ENCODE measurements at places on chromosomes 3 and 15. TPM values are rescaled to one million over a fixed set of nuclear protein-coding genes. Genes with fewer than 3 reads are reported as not detected.
A peak's percentile ranks its signal among the peaks of the same experiment; 100 is the strongest.

PLAAT1 gene
- not detected for total RNA-seq

CHRNA7 gene
- 10.1 TPM for total RNA-seq

GOLGA6L10 gene
- 3.4 TPM for total RNA-seq

SERPINI1 gene
- total RNA-seq, result 13.8 TPM

SHF gene
- total RNA-seq, result 15.0 TPM

SLC12A8 gene
- total RNA-seq, result 6.1 TPM

SLC22A13 gene
- total RNA-seq, result not detected

BFSP2 gene
- not detected for total RNA-seq

CDC25A gene
- total RNA-seq, result 8.8 TPM

SI gene
- total RNA-seq, result not detected

GRCh38 chr15:48936666-48937065 lies 27.1 kb downstream of the SHC4 start:
- no peak for DNase-seq

DNA sequence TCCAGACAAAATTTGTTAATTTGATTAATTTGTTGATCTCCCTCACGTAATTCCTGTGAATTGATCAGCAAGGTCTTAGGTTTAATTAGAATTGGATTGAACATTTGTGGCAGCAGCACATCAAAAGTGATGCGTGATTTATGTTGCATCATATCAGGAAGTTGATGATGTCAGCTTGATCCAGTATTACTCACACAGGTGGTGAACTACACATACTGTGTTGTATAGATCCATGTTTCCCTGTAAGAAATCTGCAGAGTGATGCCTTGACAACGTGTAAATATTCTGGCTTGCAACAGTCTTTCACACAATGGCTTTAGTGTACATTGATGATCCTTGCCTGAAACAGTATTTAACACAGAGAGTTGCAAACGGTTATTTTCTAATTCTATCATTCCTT lies 200.4 kb downstream of the ADAMTSL3 start:
- DNase-seq, result no peak

DNA sequence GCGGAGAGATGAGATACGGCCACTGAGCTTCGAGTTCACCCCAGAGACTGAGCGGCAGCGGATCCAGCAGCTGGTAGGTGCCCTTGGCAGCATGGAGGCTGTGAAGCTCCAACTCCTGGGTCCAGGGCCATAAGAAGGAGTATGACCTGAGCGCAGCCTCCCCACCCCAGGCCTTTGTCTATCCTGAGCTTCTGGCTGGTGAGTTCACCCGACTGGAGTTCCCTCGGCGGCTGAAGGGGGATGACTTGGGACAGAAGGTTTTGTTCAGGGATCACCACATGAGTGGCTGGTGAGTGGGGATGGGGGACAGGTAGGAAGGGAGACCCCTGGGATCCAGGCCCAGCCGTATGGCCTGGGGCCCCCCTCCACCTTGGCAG lies 2.6 kb downstream of the PPM1M start:
- DNase-seq, result no peak

- DNase-seq, result no peak
These were observed 27.4 kb downstream of the SCG5 start for GRCh38 chr15:32668942-32669341.

- no peak for DNase-seq
These were observed 27.4 kb downstream of the NKIRAS1 start for GRCh38 chr3:23889386-23889785.

DNA sequence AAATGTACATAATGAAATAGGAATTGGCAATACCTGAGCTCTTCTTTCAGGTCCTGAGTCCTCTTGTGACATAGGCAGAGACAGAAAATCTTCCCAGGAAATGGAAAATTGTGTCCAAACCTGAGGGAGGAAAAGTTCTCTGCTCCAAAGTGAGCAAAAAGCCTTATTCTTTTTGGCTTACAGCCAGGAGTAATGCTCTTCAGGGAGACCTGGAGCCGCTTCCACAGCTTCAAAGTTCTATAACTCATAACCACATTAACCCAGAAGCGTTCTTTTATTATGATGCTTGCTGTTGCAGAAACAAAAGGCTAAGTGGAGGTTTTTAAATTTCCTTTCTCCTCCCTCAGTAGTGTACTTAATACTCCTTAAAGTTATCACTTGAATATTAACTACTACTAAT lies 633 bp downstream of the IGSF10 start:
- DNase-seq, result no peak

DNA sequence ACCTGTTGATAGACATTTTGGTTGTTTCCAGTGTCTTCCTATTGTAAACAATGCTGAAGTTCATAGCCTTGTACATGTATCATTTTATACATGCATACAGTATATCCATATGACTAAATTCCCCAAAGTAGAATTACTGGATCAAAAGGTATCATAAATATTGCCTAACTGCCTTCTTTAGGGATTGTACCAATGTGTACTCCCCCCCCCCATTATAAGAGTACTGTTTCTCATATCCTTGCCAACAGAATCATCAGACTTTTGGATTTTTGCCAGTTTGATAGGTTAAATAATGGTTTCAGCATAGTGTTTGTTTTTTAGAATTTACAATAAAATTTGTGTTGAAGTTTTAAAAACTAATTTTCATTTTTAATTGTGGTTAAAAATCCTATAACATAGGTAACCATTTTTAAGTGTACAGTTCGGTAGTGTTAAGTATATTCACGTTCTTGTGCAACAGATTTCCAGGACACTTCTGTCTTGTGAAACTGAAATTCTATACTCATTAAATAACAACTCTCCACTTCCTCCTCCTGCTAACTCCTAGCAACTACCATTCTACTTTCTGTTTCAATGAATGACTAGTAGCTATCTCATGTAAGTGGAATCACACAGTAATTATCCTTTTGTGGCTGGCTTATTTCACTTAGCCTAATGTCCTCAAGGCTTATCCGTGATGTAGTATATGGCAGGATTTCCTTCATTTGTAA lies 30.8 kb upstream of the MAP3K13 start:
- no peak for DNase-seq

- no peak for DNase-seq
These were observed 204.1 kb downstream of the STXBP5L start for GRCh38 chr3:121111914-121112612.

DNA sequence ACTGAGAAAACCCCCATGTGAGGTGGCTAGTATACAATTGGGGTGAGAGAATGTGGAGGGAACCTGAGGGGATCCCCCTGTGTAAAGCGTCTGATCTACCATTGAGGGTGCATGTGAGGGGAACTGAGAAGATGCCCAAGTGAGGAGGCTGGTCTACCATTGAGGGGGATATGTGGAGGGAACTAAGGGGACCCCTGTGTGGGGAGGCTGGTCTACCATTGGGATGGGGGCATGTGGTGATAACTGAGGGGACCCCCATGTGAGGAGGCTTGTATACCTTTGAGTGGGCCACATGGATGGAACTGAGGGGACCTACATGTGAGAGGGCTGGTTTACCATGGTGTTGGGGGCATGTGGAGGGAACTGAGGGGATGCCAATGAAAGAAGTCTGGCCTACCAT lies 160.8 kb downstream of the FBLN2 start:
- DNase-seq, result peak; percentile 94

DNA sequence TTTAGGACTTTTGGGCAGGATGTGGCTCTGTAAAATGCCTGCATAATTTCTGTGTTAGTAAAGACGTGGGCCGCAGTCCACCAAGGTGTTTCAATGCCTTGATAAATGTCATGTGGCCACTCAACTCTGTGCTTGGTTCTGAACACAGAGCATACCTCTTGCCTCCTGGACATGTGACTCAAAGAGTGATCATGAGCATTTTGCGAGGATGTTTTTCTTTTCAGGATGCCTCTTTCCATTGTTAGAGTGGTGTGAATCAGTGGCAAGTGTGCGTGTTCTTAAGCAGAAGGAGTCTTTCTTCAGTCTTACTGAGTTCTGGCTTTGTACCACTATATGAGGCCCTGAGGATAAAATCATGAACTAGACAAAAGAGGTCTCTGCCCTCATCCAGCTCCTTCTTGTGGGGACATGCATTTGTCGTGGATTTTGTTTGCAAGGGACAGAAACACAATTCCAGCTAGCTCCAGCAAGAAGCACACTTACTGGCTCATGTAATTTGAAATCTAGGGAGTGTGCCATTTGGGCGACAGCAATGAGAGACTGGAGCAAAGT lies 363.4 kb downstream of the LRTM1 start:
- no peak for DNase-seq

DNA sequence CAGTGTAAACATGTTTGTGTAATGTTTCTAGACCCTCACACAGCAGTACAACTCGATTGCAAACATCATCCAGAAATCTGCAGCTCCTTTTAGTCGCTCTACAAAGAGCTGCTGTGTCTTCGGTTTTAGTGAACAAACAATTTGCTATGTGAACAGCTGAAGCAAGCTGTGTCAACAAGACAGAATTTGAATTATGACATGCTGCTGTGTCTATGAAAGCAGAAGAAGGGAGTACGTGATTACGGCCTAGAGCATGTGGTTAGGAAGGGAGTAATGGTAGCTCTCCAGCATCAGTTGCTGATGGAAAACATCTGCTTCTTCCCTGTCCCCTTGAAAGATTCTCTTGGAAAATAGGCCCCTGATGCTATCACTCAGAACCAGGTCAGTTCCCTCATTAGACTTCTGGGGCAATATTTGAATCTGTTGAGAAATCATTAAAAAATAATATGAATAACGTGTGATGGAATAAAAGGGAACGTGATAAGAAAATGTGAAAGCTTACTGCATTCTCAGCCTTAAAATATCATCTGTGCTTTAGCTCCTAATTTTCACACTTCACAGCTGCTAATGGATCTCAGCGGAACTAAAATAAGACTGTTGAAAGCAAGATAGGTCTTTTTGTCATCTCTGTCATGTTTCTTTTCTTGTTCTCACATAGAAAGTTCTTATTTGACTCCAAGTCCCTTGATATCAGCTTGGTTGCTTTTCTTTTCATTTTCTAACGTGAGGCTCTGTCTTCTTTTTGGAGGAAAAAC lies 891.5 kb downstream of the ROBO2 start:
- DNase-seq, result no peak

DNA sequence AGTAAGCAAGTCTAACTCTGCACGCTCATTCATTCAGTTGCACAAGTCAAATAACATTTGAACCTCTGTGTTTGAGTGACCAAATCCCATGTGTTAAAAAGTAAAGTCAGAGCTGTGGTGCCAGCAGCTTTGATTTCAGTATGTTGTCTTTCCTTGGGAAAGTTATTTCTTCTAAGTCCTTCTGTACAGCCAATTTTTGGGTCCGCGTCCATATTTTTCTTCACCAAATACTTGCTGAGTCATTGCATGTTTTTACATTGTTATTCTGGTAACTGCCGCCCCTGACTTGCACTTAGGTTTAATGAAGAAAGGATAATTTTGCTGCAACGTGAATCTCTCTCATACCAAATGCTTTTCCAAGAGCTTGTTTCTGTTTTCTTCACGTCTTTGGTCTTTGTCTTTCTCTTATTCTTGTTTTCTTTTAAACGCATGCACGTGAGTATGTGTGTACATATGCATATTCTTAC lies 56.7 kb downstream of the PLS1 start:
- no peak for DNase-seq

DNA sequence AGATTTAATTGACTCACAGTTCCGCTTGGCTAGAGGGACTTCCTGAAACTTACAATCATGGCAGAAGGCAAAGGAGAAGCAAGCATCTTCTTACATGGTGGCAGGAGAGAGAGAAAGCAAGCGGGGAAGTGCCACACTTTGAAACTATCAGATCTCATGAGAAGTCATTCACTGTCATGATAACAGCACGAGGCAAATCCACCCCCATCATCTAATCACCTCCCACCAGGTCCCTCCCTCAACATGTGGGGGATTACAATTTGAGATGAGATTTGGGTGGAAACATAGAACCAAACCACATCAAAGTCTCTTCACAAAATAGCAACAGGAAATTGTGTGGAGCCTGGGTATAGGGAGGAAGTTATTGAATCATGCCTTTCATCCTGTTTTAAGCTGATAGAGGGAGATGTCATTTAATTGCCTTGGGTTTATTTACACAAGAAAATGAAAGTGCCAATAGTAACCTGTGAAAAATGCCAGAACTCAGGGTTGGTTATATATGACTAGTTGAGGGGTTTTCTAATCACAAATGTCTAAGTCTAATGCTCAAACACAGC lies 624.8 kb upstream of the LMCD1 start:
- DNase-seq, result no peak
